PC-3 (cell line): ENCODE measurements at places on chromosomes 7 and 10.

DNA sequence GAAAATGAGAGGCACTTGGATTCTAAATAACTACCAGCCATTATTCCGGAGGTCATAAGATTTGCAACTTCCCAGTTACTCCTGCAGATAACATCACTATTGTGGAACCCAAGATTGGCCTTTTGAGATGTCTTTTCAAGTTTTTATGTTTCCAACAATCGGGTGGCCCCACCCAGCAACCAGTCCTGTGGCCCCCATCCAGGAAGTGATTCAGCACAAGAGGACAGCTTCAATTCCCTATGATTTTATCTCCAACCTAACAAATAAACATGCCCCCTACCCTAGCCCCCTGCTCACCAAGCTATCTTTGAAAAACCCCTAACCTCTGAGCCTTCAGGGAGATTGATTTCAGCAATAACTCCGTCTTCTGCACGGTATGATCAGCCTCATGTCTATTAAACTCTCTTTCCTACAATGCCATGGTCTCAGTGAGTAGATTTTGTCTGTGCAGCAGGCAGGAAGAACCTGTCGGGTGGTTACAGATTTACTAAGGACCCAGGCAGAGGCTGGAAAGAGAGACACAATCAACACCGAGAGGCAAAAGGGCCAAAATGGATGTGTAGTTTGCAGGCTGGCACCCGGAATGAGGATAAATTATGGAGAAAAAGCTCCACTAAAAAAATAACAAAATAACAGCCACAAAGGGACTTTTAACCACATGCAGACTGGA, 83.9 kb upstream of the UNC5B start:
- DNase-seq: no peak

DNA sequence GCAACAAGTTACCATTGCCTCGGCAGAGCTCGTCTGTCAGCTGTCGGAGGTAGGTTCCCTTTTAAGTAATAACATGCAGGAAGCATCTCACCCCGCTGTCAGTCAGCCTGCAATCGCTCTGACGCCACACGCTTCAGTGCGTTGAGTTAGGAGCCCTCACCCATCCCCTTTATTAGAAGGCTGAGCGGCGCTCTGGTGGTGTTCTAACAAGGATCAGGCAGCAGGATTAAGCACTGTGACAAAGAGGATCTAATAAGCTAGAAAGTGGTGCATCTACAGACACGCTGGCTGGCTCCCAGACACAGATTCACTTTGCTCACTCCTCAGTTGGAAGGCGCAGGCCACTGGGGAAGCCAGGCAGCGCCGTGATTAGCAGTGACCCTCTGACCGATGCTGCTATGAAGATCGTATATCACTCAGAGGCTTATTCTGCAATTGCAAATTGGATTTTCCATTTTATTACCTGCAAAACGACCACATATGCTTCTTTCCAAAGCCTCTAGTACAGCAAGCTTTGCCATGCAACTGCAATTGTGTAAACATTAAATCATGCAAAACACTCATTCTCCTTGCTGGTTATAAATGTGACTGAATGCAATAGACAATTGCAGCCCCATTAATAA, 117.7 kb downstream of the RSU1 start:
- no peak for DNase-seq

- DNase-seq: peak; percentile 55
Measured at GRCh38 chr7:28442540-28443420, 30.5 kb downstream of the CREB5 start.

DNA sequence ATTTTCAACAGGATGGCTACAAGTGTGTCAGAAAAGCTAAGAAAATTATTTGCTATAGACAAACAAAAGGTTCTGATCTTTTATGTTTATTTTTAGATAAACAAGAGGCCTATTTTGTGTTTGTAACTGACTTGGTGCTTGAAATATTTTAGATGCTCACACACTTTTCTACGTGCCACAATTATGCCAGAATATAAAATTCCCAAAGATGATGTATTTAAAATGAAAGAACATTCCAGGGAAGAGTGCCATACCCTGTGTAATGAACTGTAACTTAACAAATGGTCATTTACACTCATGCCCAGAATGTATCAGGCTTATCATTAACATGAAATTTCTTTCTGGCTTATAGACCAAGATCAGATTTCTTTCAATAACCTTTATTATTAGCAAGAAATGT, 144.9 kb upstream of the MTPN start:
- DNase-seq: no peak

DNA sequence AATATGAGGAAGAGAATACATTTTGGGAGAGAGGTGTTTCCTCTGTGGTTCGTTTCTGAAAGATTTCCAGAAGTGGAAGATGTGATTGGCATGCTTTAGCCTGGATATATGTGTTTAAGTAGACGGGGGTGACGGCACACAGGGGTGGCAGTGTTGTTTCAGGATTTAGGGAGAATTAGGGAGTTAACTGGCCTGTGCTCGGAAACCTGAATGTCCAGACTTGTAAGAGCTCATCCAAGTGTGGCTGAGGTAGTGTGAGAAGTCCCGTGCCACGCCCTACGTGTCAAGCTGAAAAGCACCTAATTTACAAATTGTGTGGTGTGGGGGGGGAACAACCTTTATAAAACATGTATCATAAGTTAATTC, 1.1 kb downstream of the RALA start:
- peak; percentile 39 for DNase-seq

GRCh38 chr10:119742947-119743648, 17.2 kb downstream of the INPP5F start:
- no peak for DNase-seq

GRCh38 chr7:135704698-135705097, 23.3 kb downstream of the SLC13A4 start:
- no peak for DNase-seq

DNA sequence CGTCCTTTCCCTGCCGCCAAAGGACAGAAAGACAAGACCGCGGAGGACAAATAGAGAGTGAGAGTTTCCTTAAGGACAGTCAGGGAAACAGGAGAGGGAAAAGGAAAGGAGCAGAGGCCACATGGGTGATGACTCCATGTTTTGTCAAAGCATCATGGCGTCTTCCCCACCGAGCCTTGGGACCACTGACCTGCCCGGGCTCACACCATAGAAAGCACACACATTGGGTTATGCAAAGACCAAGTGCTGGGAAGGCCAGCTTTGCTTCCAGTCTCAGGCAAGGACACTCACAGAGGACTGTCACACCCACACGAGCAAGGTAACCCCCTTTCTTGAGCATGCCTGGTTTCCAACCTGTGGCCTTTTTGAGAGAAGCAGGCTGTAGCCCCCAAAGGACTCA, 23.3 kb upstream of the HABP2 start:
- no peak for DNase-seq

DNA sequence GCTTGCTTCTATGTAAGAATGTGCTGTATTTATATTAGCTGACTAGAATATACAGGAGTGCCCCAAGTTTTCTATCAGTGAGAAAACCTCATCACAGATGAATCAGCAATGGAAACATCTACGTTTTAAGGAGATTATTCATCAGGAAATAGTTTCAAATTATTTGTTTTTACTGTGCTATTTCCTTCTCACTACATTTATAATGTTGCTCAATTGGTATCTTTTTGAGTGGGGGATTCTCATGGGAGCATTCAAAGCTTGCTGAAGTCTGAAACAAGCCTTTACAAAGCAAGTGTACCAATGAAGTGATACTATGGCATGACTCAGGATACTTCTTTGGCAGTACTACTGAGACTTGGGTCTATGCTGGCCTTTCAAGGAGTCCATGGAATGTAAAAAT, 191.1 kb upstream of the SLC26A5 start:
- peak; percentile 88 for DNase-seq

- DNase-seq: no peak
Measured at GRCh38 chr7:95059842-95060313, 152.5 kb downstream of the PPP1R9A start.

GRCh38 chr7:91165846-91166230, 98.4 kb upstream of the FZD1 start:
- DNase-seq: no peak

DNA sequence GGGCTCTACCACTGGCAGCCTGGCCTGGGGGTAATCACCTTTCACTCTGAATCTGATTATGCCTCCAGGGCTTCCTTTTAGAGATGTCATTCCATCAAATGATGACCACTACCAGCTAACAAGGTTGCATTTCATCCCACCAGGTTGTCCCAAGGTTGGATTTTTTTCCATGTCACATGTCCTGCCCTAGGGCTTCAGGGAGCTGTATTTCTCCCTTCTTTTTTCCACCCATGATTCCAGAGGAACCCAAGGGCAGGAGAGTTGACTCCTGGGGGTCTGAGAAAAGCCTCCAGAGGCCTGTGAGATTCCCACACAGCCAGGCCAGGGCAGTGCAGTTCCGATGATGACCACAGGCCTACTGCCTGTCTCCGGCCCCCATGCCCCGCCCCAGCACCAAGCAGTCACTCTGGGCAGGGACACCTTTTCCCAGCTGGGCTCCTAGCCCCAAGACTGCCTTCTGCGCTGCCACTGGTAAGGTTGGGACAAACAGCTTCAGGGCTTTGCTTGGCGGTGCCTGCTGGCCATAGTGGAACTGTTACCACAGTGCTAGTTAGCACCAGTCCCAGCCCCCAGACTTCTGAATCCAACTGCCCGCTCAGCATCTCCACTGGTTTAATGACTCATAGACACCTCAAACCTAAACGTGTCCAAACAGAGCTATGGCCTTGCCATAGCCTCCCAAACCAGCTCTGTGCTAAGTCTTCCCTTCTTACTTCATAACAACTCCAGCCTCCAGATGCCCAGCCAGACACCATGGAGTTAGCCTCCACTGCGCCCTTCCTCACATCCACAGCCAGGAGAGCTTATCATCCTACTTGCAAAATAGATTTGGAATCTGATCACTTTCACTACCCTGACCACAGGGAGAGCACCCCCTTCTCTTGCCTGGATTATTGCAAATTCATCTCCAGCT, 133.7 kb downstream of the ARHGAP22 start:
- no peak for DNase-seq

DNA sequence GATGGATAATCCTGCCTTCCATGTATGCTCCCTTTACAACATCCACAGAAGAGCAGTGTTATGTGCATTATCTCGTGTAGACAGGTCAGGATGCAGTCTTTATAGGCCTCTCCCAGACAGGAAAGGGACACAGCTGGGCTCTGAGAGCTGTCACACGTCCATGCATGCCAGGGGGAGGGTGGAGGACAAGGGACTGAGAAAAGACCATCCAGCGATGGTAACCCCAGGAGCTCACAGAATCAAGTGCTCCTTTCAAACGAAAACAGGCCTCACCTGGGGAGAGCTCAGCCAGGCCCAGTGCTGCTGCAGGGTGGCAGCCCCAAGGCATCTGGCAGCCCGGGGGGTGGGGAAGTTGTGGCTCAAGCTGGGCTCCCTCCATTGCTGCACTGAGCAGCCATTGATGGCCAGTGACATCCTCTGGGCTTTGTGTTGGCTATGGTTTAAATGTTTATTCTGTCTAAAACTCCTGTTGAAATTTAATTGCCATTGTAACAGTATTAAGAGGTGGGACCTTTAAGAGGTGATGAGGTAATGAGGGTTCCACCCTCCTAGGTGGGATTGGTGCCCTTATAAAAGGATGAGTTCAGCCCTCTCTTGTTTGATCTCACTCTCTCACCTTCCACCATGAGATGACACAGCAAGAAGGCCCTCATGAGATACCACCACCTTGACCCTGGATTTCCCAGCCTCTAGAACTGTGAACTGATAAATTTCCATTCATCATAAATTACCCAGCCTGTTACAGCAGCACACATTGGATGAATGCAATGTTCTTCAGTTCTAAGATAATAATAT, 15.7 kb downstream of the JCAD start:
- no peak for DNase-seq

- no peak for DNase-seq
Measured at GRCh38 chr7:66950311-66950710, 29.3 kb downstream of the TMEM248 start.

DNA sequence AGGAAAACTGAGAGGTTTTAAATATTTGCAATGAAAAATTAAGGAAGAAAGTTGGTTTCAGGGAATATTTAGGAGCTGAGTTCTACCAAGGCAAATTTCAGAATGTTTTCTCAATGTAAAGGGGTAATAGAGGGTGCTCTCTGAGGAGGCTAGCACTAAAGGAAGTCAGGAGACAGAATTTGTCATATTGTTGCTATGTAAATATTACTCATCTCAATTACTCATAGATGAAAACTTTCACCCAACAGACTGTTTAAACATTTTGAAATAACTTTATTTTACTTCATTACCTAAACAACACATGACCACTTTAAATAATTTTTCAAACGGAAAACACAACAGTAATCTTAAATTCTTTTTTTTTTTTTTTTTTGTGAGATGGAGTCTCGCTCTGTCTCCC, 274.8 kb upstream of the NRG3 start:
- DNase-seq: peak; percentile 55

DNA sequence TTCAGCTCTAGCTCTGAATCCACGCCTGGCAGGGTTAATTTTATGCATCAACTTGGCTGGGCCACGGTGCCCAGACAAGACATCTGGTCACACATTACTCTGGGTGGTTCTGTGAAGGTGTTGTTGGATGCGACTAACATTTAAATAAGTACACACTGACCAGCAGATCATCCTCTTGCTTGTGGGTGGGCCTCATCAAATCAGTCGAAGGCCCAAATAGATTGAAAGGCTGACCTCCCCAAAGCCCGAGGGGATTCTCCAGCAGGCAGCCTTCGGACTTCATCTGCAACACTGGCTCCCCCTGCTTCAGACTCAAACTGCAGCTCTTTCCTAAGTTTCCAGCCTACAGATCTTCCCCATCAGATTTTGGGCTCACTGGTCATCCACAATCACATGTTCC, 53.6 kb downstream of the SFMBT2 start:
- DNase-seq: no peak

- DNase-seq: no peak
Measured at GRCh38 chr7:98617051-98617959, at the start of gene NPTX2. Gene NPTX2 (plus strand): TSS chr7:98617285. CDS start chr7:98617462, 177 bp downstream.

DNA sequence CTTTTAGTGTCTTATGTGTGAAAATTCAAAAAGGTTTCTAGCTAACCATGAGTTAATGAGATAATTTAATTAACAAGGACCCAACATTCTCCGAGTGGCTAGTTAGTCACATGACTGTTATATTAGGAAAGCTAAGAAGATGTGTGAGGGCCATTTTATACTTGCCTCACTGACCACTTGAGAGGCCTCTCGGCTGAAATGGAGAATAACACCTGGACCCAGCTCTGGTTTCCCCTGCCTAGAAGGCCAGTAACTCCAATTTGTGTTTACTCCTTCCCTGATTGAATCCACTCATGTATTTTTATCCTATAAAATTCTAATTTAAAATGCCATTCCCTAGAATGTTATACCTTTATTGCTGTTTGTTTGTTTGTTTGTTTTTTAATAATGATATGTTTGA, 1091.2 kb downstream of the KCNMA1 start:
- DNase-seq: no peak

- no peak for DNase-seq
Measured at GRCh38 chr7:74498996-74499834, 45.5 kb downstream of the GTF2IRD1 start.

DNA sequence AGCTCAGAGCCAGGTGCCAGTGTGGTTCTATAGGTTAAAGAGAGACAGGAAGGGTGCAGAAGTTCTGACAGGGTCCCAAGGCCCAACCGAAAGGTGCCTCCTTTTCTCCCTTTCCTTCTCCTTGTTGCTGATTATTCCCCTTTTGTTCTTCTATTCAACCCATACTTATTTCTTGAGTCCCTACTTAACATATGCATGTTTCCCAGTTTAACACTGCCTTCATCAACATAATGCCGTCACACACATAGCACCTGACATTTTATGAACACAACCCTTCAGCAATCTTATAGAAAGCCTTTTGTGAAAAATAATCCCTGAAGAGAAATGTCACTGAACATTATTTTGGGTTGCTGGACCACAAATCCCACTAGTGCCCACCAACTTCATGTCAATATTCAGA, 39.1 kb downstream of the SORBS1 start:
- DNase-seq: no peak
